ENCODE measurements at places on chromosomes 1 and 21.

DNA sequence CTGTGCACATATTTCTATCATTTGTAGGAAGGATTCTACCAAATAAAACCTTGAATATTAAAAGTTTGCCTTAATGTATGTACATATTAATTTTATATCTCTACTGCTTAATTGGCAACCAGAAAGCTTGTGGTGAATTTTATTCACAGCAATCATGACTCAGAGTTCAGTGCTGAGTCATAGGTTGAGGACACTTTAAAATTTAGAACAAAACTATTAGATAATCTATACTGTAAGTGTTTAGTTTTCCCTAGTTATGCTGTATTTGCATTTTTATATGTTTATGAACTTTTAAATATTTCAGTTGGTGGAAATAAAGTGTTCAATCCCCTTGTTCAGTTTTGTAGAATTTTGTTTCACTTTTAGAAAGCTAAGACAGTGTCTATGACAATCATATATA, 841.5 kb downstream of the KCNT2 start:
- no peak for DNase-seq

- DNase-seq: no peak
These were observed 9.1 kb upstream of the KYAT3 start for GRCh38 chr1:89001510-89001909.

DNA sequence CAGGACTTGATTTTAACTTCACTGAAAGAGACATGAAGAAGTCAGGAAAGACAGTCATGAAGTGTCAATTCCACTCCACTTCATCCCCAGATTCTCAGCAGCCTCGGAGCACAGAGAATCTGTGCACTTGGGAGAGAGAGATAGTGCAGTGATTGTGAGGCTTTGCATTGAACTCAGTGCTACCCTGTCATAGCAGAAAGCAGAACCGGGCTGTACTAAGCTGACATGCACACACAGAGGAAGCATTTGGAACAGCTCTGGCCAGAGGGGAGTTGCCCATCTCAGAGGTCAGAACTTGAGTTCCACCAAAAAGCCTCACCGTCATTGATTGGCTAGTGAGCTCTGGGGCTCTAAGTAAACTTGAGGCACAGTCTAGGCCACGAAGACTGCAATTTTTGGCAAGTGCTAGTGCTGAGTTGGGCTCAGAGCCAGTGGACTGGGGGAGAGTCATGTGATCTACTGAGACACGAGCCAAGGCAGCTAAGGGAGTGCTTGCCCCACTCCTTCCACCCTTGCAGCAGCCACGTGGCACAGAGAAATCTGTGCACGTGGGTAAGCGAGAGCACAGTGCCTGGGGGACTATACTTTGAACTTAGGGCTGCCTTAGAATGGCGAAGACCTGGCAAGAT, 810.2 kb upstream of the ADAMTS5 start:
- peak; percentile 18 for DNase-seq

- no peak for DNase-seq
These were observed 6.2 kb downstream of the ARHGEF16 start for GRCh38 chr1:3460672-3461131.

- DNase-seq: no peak
These were observed 3.4 kb downstream of the FOXO6 start for GRCh38 chr1:41364442-41365319.

DNA sequence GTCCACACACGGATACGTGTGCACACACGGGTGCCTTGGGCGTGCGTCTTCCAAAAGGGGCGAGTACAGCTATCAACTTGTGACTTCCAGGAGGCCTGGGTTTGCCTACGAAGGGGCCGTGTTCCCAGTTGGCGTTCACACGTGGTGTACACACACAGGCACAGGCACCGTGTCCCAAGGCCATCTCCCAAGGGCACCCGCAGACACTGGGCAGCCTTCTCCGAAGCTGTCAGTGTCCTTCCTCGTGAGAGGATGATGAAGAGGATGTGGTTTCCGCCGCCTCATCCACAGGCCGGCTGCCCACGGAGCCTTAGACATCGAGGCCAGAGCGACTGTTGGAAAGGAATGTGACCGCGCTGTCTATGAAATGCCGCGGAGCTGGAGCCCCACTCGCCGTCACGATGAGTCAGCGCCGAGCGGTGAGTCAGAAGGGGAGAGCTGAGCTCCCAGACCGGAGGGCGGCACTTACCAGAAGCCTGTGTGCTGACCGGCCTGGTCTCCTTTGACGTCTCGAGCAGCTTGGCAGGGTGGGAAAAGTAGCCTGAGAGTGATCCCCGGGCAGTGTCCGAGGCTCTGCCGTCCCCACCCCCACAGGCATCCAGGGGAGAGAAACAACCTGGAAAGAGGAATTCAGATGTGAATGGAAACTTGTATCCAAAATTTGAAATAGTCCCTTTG, 141.4 kb upstream of the ARHGEF16 start:
- DNase-seq: peak; percentile 99

GRCh38 chr1:173062150-173062938, 11.6 kb upstream of the TNFSF18 start:
- peak; percentile 85 for DNase-seq

DNA sequence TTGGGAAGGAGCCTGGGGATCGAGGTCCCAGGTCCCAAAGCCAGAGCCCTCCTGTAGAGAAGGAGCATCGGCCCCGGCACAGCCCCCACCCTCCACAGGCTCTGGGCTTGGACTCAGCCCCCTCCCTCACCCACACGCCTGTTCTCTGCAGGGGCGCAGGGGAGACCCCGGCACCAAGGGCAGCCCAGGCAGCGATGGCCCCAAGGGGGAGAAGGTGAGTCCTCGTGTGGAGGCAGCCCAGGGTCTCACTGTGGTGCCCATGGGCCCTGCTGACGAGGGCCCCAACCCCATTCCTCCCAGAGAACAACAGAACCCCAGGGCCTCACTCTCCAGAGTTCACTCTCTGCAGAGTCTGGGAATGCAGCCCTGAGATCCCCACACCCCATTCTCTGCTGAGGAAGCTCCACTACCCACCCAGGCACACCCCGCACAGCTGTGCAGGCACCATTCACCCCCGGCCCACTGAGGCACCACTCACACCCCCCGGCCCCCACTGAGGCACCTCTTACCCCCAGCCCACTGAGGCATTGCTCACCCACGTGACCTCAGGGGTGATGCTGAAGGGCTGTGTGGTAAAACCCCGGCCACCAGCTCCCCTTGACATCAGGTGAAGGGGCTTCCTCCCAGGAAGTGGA, 21.8 kb downstream of the COL6A2 start:
- DNase-seq: no peak

DNA sequence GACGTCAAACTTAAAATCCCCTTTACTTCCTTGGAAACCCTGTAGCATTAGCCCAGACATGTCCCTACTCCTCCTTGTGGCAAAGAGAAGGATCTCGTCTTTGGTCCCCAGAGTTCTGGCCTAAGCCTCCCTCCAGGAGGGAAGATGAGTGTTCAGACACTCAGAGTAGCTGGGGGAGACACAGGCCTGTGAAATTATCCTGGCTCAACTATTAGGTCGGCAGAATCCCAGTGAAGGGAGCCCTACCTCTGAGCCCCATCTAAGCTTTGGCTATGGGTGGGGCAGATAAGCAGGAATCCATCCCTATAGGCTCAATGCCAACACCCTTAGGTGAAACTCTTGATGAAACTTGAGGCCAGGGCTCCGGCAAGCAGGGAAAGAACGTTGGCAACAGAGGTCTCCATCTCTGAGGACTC, 1.7 kb upstream of the SFN start:
- DNase-seq: no peak

- no peak for DNase-seq
These were observed 90.5 kb downstream of the CD247 start for GRCh38 chr1:167427848-167428247.

GRCh38 chr1:116561563-116561962, 9.3 kb downstream of the CD58 start:
- no peak for DNase-seq

GRCh38 chr1:115687744-115688143, 46.0 kb downstream of the VANGL1 start:
- no peak for DNase-seq

- DNase-seq: no peak
These were observed 154.1 kb downstream of the DAB1 start for GRCh38 chr1:57269630-57270225.

DNA sequence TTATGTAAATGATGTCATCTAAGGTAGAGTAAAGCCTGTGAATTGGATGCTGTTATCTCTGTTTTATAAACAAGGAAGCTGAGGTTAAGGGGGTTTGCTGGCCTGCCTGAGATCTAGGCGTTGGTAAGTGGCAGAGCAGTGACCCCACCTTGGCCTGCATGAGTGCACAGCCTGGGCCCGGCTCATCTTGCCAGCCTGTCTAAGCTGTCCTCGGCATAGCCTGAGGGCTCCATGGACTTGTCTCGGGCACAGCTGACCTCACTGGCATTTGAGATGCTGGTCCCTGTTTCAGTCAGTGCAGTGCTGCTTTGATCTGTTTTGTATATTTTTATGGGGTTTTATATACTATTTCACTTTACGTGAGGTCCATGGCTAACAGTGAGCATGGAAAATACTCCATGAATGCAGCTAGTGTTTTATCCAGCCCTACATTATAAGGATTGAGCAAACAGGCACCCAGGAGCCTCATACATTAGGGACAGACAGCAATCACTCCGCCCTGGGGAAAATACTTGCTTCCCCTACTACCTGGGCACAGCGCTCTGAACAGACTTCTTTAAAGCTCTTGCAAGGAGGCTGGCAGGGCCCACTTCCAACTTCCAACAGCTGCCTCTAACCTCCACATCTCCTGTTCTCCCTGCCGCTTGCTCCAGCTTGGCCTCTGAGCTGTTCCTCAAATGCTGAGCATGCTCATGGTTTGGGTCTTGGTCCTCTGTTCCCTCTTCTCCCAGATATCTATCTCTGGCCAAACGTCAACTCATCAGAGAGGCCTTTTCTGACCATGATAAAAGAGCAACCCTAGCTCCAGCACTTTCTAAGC, 150.6 kb upstream of the HMGB4 start:
- no peak for DNase-seq

- DNase-seq: no peak
These were observed 897 bp downstream of the ZYG11B start for GRCh38 chr1:52727114-52727586.

DNA sequence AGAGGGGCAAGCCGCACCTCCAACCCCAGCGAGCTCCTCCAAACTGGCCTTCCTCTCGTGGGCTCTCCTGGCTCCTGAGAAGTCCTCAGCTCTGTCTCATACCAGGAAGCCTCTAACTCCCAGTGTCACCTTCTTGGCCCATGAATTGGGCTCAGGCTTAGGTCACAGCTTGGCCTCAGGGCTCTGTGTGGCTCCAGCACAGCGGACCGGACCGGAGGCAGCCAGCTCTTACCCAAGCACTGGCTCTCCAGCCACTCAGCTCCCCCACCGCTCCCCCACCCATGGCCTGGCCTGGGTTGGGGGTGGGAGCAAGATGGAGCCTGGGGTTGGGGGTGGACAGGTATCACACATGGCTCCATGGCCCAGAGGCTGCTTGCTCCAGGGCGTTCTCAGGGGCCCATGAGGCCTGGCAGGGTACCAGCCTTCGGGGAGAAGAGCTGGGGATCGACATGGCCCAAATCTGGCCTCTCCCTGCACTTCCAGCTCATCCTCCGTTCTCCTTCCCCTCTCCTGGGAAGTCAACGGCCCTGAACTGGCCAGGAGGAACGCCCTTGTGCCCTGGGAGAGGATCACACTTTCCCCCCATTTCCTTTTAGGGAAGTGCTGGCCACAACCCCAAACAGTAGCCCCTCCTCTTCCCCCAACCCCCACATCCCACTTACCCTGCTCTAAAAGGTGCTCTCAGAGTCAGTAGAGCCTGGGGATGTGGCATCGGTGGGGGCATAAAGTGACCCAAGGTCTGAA, 97.5 kb downstream of the CASZ1 start:
- DNase-seq: no peak

DNA sequence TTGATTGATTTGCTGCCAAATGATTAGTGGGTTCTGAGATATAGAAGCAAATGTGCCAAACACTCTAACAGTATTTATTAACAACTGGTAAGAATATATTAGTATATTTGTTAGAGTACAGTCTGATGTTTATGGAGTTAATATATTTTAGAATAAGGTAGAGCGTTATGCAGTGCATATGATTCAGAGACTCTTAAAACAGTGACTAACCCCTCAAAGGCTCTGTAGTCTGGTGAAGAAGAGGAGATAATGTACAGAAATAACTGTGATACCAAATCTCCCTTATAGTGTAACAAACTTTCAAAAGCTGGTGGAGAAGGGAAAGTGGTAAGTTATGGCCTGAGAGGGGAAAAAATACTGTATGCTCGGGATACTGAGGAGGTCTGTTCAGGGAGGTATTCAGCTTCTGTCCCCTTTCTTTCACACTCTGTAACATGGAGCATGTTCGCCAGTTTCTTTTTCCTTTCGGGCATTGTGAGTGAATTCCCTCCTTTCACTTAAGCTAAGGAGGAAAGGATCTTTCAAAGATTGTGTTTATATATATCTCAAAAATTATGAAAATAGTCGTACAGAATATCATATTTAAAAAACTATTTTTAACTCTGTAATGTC, 121.2 kb downstream of the ADGRL2 start:
- no peak for DNase-seq

DNA sequence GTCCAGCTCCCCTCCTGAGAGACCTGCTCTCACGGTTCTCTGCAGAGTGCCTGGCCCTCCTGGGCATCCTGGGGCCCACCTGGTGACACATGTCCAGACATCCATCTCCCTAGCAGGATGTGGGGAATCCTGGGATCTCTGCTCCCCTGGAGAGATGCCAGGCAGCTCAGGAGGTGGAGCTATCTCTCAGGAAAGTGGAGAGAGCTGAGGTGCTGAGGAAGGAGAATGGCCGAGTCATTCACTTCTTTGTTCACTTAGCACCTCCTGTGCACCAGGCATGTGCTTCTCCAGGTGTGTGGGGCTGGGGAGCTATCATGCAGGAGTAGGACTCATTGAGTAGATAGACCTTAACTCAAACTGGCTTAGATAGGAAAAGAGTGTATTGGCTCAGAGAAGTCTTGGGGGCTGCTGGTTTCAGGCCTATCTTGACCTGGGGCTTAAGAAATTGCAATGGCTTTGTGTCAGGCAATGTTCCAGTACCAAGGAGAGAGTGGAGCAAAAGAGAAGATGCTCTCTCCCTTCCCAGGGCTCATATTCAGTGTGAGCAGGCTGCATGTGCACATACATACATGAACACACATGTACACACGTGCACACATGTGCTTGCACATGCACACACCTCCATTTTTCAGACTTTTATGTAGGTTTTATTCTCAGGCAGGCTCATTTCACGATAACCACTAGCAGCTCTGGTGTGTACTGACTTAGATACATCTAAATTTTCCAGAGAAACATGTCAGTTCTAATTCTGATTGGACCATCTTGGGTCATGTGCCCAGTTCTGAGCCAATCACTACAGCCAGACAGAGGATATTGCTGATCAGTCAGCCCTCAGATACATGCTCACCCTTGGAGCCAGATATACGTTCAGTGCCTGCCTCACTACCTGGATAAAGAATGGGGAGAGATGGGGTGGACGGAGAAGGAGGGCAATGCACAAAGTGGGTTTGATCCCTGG, 437.6 kb downstream of the PTPRU start:
- DNase-seq: peak; percentile 39

Data from H4 (cell line).